ENCODE measurements at places on chromosomes 11 and 22. TPM values are rescaled to one million over a fixed set of nuclear protein-coding genes. Genes with fewer than 3 reads are reported as not detected.

- no peak for DNase-seq
Observed at GRCh38 chr11:134574425-134574824, 162.4 kb upstream of the B3GAT1 start.

- DNase-seq: peak; percentile 47
Observed at GRCh38 chr11:13334034-13334786, 56.6 kb downstream of the BMAL1 start.

Gene PDE3B
- not detected for total RNA-seq

GRCh38 chr11:126147208-126148111 lies 64.0 kb downstream of the RPUSD4 start:
- no peak for DNase-seq

All from GM23248 (cell line).